Esophagus (tissue), 2 donors: ENCODE measurements at places on chromosomes 12 and 14. TPM values are rescaled to one million over a fixed set of nuclear protein-coding genes. Genes with fewer than 3 reads are reported as not detected.

DHRS2 gene
- polyA plus RNA-seq = 0.14 TPM

TAS2R9 gene
- polyA plus RNA-seq = not detected

DTX3 gene
- polyA plus RNA-seq = 11.6 TPM

GLIPR1L1 gene
- not detected for polyA plus RNA-seq

KRT78 gene
- 633 TPM for polyA plus RNA-seq

RAPGEF3 gene
- polyA plus RNA-seq = 23.2 TPM

SERPINA3 gene
- polyA plus RNA-seq = 30.5 TPM

CDK17 gene
- 6.3 TPM for polyA plus RNA-seq

SOCS2 gene
- polyA plus RNA-seq = 4.0 TPM

ASCL1 gene
- polyA plus RNA-seq = 0.02 TPM

OR4K14 gene
- not detected for polyA plus RNA-seq

PLEKHD1 gene
- 0.06 TPM for polyA plus RNA-seq

LBHD2 gene
- polyA plus RNA-seq = not detected
